ENCODE measurements at places on chromosomes 2 and 18.
A peak's percentile ranks its signal among the peaks of the same experiment; 100 is the strongest.

DNA sequence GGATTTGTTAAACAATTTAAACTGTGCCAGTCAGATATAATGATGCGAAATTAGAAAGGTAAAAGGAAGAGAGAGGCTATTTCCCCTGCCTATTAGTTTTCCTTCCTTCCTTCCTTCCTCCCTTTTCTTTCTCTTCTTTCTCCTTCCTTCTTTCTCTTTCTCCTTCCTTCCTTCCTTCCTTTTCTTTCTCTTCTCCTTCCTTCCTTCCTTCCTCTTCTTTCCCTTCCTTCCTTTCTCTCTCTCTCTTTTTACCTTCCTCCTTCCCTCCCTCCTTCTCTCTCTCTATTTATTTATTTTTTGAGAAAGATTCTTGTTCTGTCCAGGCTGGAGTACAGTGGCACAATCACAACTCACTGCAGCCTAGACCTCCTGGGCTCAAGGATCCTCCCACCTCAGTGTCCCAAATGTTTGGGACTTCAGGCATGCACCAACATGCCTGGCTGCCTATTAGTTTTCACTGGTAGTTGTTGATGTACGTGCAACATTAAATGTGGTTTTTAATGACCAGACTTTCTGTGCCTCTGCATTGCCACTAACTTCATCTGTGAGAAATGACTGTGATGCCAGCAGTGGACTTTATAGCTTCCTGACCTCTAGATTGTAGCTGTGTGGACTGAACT is 48.7 kb upstream of the NFE2L2 start:
- no peak for DNase-seq

GRCh38 chr2:178891265-178891958 is 84.2 kb upstream of the TTN start:
- peak; percentile 25 for DNase-seq

- no peak for DNase-seq
Measured at GRCh38 chr2:85165088-85165690, 32.0 kb downstream of the TCF7L1 start.

GRCh38 chr2:154992826-154993225 is 294.3 kb downstream of the KCNJ3 start:
- DNase-seq = no peak

DNA sequence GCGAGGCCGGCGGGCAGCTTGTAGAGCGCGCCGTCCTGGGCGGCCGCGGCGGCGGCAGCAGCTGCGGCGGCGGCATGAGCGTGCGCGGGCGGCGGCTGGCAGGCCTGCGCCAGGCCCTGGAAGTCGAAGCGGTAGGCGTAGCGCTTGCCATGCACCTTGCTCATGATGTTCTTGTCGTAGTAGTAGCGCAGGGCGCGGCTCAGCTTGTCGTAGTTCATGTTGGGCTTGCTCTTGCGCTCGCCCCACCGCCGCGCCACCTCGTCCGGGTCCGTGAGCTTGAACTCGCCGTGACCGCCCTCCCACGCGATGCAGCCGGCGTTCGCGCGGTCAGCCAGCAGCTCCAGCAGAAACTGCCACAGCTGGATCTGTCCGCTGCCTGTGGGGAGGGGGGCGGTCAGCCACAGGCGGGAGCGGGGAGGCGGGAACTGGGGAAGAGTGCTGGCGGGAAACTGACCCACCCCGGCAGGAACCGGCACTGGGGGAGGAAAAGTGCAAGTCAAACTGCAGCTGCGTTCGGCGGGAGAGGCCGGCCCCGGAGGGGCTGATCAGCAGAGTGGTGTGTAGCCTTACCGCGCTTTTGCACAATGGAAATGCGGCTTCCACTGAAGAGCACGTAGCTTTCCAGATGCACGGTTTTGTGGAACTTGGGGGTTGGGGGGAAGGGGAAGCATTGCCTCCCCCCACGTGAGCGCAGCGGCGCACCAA is 3.0 kb downstream of the FEV start:
- DNase-seq = no peak

DNA sequence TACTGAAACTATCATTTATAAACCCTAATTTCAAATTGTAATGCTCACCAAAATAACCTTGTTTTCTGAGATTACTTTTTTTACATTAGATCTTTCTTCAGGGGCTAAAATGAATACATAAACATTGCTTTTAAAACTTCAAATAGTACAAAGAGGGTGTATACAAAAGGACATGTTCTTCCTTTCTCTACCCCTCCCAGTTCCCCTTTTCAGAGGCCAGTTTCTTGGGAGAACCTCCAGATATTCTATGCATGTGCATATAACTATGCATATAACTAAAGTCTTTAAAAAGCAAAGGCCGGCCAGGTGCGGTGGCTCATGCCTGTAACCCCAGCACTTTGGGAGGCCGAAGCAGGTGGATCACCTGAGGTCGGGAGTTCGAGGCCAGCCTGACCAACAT is 10.6 kb upstream of the FAM117B start:
- no peak for DNase-seq

DNA sequence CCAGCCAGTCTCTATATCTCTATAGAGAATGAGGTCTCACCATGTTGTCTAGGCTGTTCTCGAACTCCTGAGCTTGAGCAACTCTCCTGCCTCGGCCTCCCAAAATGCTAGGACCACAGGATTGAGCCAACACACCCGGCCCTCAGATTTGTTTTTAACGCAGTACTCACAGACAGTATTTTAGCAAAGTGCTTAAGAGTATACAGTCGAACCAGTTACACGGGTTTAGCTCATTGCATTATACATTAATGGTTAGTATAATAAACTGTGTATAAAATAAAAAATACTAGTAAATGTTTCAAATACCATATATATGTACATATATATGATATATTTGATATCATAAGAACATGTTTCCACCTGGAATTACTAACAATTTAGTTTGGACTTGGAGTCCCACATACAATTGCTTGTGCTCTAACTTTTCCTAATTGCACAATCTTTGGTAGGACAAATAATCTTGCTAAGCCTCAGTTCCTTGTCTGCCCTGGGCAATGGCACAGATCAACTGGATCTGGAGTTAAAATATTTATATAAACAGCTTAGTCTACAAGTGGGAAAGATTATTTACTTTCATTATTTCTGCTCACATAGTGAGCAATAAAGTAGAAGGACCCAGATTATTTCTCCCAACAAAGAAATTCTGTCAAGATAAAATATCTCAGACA is 508.9 kb upstream of the LRATD1 start:
- DNase-seq = no peak

DNA sequence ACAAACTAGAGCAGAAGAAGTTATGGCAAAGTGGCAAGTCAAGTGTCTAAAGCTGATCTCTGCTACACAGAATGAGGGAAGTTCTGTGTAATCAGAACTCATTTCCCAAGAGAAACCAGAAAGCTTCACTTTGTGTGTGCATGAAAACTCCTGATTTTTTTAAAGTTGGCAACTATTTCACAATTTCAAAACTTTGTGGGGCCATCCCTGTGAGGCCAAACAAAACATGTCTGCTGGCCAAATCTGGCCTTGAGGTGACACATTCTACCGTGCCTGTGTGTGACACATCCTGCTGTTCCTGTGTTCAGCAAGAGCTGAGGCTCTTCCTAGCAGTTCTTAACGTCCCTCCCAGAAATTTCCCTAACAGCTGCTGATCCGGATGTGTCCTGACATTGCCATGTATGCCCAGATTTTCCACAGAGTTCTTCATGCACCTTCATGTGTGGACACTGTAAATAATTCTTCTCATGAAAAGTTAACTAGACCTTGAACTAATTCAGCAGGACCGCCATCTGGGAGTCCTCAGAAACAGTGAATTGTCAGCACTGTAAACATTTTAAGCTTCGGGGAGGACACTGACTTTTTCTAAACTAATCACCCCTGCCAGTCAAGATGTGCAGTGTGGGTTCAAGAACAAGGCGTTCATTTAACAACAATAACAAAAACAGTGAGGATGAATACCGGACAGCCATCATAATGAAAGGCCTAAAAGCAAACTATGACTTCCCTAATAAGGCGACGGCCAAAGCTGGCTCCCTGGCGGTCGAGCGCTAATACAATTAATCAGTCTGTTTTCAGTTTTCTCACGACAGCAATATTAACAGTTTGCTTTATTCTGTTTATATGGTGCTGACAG is 99.0 kb downstream of the PLEKHM3 start:
- peak; percentile 15 for DNase-seq

- no peak for DNase-seq
Measured at GRCh38 chr2:143280097-143280757, 151.0 kb downstream of the ARHGAP15 start.

DNA sequence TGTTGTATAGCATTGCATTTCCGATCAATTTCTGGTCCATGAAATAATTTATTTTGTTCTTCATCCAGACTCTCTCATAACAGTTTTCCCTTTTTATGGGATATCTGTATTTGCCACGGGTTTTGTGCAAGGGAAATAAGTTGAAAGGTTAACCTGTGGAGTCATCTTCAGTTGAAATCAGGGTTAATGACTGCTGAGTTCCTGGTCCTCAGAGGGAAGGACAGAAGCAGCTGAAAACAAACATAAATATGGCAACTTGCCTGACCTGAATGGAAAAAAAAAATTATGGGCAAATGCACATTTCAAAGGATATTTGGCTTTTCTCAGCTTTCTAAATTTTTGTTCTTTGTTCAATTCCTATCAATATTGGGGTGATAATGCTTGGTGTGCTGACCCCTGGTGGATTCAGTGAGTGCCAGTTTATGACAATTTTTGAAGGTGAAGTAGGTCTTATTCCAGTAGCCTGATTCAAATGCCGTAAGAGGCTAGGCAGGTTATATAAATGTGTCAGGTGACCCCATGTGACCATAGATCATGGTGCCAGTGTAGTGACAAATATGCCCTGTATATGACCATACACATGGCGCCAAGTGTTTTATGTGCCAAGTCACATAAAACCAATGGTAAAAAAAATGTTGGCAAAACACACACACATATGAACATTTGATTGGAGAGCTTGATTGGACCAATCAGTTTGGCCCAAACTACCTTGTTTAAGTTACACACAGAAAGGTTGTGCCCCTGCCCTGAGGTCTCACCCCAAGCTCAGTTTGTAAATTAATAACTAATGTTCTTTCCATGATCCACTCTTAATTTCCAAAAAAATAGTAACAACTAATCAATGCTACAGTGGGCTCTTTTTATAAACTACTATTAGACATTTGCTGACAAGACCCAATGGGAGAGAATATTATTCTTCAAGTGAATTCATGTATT is 47.6 kb upstream of the FAM124B start:
- DNase-seq = no peak

GRCh38 chr2:240137596-240138253 is 1.6 kb upstream of the COPS9 start:
- no peak for DNase-seq

GRCh38 chr2:122433123-122433754 is 677.8 kb downstream of the TSN start:
- DNase-seq = no peak

DNA sequence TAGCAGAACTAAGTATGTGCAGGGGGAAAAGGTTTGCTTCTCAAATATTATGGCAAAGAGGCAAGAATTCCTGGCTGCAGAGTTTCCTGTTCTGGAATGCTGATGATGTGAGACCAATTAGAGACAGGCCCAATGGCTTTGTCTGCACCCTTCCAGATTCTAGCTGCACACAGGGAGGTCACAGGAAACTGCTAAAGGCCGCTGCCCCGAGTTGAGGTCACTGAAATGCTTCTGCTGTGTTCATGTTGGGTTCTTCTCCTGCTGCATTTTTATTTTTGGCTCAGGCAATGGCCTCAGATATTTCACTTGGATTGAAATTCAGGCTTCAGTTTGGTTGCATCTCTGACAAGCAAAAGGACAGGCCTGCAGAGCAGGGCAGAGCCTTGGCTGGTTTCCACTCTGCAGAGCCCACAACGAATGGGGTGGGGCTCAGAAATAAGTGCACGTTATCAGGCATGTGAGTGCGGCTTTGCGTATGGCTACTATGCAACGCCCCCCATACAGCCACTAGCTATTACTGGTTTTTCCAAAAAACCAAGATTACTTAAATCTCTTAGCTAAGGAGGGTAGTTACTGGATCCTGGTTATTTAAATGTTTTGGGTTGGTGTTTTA is 66.9 kb upstream of the FZD5 start:
- DNase-seq = no peak

GRCh38 chr2:181231886-181232621 is 225.1 kb upstream of the ITGA4 start:
- DNase-seq = no peak

DNA sequence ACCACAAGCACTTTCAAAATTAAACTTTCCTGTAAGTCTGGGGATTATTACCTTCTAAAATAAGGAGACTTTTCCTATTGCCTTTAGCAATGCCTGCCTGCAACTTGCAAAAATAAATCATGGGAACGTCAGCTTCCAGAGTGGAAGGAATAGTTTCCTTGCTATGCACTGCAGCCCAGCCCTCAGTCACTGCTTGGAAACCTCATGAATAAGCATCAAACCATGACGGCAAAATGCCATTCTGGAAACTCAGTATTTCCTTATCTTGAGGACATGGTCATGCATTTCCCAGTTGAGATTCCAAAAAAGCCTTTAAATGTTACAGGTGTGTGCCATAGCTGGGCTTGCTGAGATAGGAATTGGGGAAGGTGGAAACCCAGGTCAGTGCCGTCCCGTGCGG is 84.2 kb upstream of the OTOS start:
- no peak for DNase-seq

DNA sequence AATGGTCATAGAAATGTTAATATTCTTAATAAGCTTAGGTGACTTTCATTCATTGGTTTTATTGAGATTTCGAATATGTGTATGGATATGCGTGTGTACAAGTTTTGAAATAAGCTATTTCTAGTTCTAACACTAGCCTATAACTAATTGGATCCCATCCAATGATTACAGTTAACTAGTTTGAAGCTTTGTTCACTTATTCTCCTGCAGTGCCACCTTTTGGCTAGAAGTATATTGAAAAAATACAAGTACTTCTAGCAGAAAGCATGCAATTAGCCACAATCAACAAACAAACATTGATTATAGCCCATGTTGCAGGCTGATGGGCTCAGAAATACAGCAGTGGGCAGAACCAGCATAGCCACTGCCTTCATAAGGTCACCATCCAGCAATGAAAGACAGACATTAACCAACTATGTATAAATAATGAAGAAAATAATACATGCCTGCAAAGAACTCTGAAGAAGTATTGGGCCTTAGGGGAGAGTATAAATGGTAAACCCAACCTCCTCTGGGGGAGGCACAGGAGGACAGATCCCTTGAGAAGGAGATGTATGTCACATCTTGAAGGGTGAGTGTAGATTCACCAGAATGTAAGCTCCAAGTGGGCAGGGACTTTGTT is 5.1 kb upstream of the PIEZO2 start:
- no peak for DNase-seq

GRCh38 chr2:165692906-165693305 is 101.1 kb downstream of the GALNT3 start:
- no peak for DNase-seq

DNA sequence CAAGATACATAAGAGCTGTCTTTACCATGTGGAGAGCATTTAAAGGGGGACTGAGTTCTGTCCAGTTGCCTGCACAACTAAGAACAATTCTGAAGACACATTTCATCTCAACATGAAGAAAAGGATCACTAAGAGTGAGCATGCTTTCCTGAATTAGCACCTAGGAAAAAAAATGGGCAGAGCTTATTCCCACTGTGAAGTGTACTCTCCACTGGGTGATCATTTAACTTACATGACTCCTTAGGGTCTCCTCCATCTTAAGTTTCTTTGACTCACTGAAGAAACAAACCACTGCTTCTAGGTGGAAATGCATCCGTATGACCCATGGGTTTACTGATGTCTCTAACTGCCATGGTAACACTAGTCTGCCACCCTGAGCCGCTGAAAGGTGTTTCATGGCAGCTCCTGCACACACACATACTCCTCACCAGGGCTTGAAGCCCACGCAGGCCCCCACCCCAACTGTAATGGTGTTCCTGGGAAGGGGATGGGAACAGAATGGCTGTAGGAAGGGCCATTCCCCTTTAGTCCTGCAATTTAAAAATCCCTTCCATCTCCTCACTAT is 27.1 kb downstream of the HDLBP start:
- DNase-seq = no peak

- DNase-seq = no peak
Measured at GRCh38 chr2:205646680-205647079, 35.6 kb upstream of the NRP2 start.

All from RCC 7860 (cell line).